ENCODE measurements at places on chromosomes 2 and 18.

- DNase-seq = no peak
Measured at GRCh38 chr2:6069381-6069780, 377.2 kb downstream of the SOX11 start.

DNA sequence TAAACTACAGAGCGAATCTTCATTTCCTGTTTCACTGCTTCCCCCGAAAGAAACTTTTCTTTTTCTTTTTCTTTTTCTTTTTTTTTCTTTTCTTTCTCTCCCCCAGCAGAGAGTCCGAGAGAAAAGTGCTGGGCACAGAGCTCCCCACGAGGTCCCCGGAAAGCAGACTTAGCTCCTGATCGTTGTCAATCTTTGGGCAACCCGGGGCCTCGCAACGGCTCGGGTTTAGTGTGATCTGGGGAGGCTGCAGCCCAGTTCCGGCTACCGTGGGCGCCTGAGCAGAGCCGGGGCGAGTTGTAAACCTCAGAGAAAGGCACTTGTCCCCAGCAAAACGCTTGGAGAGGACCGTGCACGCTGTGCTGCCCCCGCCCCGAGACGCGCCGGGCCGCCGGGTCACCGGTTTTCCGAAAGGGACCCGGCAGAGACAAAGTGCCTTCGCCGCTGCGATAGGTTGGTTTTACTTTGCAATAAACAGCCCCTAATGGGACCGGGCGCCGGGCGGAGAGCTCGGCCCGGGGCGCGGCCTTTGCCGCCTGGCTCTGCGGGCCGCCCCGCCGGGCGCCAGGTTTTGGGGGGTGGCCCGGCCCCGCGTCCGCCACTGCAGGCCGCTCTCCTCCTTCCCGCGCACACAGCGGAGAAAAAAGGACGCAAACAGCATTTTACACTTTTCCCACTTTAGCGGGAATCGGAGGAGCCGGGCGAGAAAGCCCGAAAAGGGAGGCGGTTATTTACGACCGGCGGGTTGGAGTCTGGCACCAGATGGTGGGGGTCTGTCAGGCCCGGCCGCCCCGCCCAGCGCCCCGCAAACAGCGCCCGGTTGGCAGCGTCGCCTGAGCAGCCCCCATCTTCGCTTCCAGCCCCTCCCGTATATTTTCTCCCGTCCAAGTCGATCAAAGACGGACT lies 136.0 kb downstream of the INSIG2 start:
- DNase-seq = no peak

- DNase-seq = no peak
Measured at GRCh38 chr2:19882286-19882685, 19.5 kb downstream of the TTC32 start.

DNA sequence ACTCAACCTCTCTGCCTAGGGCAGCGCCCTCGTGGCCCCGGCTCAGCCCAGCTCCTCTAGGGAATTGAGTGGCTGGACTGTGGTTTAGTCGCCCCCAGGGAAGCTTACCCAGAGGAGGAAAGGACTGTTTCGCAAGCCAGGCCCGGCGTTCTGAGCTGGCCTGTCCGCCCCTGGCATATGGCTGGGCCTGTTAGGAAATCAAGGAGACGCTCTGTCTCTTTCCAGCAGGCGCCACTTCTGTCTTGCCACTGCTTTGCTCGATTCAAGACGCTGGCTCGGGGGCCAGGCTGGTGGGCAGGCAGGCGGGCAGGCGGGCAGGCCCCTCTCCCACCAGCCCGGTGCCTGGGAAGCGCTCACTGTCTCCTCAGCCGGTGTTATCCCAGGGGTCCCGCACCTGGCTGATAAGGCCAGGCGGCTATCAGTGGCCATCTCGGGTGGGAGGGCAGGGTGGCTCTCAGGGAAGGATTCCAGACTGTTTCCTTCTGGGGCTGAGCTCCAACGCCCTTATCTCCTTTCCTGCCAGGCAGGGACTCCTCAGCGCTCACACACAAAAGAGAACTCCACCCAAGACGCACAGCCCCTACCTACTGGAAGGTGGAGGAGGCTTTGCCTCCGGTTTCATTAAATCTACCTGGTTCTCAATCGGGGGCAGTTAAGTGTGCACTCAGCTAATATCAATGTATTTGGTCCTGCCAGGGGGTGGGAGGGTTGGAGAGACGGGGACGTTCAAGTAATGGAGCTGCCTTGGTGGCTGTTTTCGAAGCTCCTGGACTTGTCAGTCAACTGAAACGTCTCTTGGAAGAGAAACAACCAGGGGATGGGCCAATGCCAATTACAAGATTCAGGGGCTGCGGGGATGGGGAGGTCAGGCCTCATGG lies 109.1 kb downstream of the SMAD7 start:
- no peak for DNase-seq

DNA sequence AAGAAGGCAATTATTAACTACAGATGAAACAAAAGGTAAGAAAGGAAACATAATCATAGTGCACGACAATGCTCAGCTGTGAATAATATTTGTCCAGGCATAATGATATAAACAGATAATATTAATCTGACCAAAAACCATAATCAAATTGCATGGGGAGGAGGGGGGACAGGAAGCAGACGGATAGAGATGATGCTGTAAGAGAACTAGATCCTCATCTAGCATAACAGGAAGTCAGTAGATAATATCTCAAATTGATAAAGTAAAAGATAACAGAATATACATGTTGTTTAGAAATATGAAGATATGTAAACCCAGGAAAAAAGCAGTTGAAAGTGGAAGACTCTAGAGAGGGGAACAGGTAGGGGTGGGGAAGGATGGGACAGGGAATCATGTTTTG lies 84.9 kb upstream of the TGFA start:
- DNase-seq = no peak

- no peak for DNase-seq
Measured at GRCh38 chr2:119756837-119757236, 2.9 kb upstream of the PTPN4 start.

GRCh38 chr2:122239440-122239839 lies 484.0 kb downstream of the TSN start:
- no peak for DNase-seq

DNA sequence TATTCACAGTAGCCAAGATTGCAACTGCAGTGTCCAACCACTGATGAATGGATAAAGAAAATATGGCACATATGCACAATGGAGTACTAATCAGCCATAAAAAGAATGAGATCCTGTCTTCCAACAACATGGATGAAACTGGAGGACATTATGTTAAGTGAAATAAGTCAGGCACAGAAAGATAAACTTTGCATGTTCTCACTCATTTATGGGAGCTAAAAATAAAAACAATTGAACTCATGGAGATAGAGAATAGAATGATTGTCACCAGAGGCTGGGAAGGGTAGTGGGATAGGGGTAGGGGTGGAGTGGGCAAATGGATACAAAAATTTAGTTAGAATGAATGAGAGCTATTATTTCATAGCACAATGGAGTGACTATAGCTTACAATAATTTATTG lies 305.5 kb upstream of the ETAA1 start:
- no peak for DNase-seq

GRCh38 chr2:71604726-71605120 lies 151.4 kb downstream of the DYSF start:
- no peak for DNase-seq

DNA sequence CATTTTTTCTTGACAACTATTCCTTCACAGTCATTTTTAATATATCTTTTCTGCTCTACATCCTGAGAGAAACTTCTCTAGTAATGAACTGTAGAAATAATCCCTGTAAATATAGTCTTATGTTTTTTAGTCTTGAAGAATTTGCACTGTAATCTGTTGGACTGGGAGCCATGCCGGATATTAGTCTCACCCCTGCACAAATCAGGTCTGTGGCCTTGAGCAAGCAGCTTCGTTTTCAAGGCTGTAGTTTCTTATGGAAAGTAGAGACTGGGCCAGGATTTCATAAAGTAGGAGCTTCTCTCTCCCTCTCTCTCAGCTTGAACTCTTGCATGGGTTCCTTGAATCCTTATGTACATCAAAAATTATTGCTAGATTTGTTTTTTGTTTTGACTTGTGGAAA lies 8.7 kb downstream of the FARP2 start:
- no peak for DNase-seq

DNA sequence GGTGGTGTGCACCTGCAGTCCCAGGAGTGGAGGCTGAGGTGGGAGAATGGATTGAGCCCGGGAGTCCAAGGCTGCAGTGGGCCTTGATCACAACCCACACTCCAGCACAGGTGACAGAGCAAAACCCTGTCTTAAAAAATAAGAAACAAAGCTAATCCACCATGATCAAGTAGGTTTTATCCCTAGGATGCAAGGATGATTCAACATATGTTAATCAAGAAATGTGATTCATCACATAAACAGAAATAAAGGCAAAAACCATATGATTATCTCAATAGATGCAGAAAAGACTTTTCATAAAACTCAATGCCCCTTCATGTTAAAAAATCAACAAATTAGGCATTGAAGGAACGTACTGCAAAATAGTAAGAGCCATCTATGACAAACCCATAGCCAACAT lies 58.1 kb downstream of the CCBE1 start:
- no peak for DNase-seq

DNA sequence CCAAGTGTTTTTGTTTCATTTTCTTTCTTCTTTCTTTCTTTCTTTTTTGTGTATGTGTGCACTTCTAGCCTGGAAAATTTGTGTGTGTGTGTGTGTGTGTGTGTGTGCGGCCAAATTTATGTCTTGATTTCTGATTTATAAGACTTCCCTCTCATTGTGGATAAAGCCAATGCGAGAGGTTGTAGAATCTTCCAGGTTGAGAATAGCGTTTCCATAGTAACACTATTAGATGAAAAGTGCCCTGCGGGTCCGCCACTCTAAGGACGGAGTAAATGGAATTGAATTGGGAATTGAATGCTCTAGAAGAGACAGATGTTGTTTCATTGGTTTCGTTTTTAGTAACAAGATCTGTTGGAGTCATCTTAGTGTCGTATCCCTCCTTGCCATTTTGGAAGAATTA lies 81.6 kb downstream of the MEIS1 start:
- no peak for DNase-seq

- DNase-seq = no peak
Measured at GRCh38 chr2:110843496-110843895, 111.1 kb downstream of the ACOXL start.

- no peak for DNase-seq
Measured at GRCh38 chr2:191929288-191929687, 82.4 kb upstream of the CAVIN2 start.

DNA sequence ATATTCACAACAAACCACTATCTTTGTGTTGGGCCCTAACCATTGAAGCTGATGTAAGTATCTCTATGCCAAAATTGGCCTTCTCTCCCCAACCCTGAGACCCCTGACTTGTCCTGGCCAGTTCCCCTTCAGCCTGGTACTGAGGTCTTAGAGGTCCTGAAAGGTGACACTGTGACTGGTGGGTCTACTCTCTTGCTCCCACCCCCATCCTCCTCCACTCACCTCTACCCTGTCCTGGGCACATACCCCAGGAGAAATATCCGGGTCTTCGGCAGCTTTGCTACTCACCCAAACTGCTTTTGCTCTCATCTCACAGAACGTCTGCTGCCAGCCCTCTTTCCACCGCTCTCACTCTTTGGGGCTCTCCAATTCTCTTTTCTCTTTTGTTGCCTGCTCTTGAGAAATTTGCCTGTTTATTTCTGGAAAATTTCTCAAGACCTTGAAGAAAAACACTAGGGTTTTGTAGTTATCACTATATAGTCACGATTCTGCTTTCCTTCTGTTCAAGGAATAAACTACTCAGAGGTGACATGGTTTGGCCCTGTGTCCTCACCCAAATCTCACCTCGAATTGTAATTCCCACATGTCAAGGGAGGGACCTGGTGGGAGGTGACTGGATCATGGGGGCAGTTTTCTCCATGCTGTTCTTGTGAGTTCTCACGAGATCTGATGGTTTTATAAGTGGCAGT lies 133.8 kb upstream of the PKDCC start:
- no peak for DNase-seq

DNA sequence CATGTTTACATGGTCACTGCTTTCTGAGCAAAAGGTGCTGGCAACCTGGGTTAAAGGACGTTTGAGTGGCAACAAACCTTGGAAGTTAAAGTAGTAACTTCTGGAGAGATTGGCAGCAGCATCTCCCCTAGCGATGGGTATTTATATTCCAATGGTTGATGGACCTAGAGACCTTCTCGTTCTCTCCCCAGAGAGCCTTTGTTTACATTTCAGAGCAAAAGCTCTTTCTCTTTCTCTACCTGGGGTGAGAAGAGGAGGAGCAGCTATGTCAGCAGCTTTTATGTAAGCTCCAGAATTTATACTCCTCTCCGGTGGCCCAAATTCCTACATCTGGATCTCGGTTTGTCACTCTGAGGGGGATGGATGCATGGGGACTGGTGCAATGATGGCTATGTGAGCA lies 213.7 kb upstream of the ARL4C start:
- no peak for DNase-seq

DNA sequence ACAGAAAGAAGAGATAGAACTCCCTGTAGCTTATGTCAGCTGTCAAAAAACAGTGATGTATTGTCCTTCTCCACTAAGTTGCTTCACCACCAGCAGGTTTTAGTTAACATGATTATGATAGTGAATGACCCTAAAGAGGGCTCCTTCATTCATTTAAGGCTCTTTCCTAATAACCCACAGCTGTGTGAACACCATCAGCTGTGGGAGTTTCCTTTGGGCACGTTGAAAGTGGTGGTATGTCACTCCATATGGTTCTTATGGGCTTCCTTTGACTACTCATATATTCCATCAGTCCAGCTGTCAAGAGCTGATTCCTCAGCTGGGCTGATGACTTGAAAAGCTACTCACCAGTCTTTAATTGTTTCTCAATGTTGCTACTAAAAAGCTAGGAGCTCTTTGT lies 210.3 kb downstream of the UBE2E3 start:
- no peak for DNase-seq

DNA sequence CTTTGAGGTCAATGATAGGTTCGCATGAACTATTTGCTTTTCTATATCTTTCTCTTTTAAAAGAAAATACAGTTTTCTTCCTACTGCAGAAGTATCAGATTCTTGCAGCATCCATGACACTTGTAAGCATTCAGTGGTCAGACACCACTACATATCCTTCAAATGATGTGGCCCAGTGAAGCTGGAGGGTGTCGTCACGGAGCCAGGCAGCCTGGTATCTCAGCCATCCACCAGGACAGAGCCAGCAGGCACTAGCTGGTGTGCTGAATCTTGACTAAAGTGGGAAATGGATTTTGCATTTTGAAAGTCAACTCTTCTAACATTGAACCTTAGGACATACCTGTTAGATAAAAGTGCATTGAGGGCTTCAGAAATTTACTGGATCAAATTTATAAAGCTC lies 5.4 kb downstream of the KLHL14 start:
- DNase-seq = no peak

DNA sequence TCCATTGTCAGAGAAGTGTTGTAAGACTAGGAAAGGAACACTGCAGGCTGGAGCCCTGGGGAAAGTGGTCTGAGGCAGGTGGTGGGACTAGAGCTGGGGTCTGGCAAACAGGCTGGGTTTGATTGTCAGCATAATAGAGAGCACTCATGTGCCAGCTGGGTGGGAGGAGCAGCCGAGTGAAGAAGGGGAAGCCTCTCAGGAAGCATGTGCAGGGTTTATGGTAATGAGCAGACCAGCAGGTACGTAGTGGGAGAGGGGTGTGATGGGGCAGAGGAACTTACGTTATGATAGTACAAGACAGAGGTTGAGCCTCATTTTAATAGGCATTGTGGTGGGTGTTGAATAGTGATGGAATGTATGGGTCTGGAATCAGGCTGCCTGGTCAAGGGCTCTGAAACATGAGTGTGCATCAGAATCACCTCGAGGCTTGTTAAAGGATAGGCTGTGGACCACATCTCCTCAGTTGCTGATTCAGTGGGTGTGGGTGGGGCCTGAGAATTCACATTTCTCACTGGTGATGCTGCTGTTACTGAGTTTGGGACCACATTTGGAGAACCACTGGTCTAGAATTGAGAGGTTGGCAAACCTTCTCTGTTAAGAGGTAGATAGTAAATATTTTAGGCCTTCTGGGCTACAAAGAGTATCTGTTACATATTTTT lies 1.7 kb upstream of the MGAT5 start:
- DNase-seq = no peak
